ENCODE measurements at places on chromosomes 6 and 20.

GRCh38 chr6:85460154-85460920, 10.5 kb downstream of the NT5E start:
- DNase-seq, result no peak

- no peak for DNase-seq
These were observed 613.6 kb downstream of the UTRN start for GRCh38 chr6:144898741-144899140.

- no peak for DNase-seq
These were observed at the start of gene PGK2 for GRCh38 chr6:49787176-49787575. Gene PGK2 (minus strand): TSS chr6:49787285. CDS start chr6:49787187, 98 bp downstream.

GRCh38 chr6:94478133-94479005, 1059.0 kb upstream of the EPHA7 start:
- DNase-seq, result no peak

DNA sequence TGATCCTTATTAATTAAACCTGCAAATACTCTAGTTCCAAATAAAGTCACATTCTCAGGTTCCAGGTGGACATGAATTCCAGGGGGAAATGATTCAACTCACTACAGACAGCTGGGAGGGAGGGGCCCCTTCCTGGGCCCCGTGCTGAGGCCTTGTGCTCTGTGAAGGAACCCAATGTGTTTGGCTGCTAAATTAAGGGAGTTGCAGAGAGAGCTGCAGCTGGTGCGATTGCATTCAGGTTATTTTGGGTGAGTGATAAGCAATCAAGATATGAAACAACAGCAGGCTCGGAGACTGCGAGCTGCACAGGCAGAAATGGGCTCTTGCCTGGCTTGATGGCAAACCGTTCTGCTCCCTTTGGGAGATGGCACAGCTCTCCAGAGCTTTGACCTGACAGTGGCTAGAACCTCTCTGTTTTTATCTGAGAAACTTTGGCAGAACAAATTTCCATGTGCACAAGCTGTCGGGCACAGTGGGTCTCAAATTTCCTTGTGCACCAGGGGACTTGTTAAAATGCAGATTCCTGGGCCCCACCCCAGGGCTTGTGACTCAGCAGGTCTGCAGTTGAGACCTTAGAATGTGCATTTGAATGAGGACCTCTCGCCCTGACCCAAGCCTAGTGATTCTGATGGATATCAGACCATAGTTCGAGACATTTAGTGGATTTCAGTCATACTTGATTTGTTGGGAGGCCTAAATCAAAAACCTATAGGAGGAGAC, 9.8 kb downstream of the MAPK13 start:
- DNase-seq, result no peak

- DNase-seq, result no peak
These were observed 148.4 kb downstream of the EYA2 start for GRCh38 chr20:47043086-47043485.

DNA sequence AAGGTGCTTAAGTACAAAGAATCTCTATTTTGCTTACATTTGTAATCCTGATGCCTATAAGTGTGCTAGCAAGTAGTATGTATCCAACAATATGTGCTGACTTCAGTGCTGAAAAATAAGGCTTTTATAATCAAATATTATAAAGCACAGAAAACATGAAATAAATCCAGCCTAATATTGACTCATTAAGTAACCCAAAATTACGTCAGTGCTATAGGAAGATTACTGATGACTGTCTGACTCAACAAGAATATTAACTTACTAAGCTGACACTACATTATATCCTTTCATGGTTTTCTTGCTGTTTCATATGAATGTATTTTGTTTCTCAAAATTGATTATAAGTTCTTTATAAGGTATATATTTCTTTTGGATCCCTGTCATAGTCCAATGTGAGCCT, 76.1 kb downstream of the ME1 start:
- no peak for DNase-seq

- no peak for DNase-seq
These were observed 46.6 kb downstream of the OR2B6 start for GRCh38 chr6:28003661-28004060.

DNA sequence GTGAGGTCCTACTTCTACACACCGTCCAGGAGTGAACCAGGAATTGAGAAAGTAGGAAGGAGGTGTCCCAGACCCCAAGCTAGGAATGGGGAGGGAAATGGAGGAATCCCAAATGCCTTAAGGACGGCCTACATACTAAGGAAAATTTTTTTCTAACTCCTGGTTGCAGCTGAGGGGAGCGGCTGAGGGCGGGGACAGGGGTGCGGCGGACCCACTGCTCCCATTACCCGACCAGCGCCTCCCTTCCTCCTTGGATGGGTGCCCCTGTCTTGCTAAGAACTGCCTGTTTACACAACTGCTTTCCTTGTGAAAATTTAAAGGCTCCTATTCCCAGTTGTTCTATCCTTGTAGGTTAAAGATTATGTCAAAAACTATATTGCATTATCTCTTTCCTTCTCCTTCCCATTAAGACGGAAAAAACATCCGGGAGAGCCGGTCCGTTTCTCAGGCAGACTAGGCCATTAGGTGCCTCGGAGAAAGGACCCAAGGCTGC, 699 bp upstream of the HSPA1B start:
- no peak for DNase-seq

- DNase-seq, result no peak
These were observed 6.3 kb downstream of the BTN2A1 start for GRCh38 chr6:26464014-26464413.

- no peak for DNase-seq
These were observed 56.9 kb downstream of the PHACTR2 start for GRCh38 chr6:143734641-143735063.

GRCh38 chr6:143773506-143774150, 69.5 kb upstream of the LTV1 start:
- no peak for DNase-seq

DNA sequence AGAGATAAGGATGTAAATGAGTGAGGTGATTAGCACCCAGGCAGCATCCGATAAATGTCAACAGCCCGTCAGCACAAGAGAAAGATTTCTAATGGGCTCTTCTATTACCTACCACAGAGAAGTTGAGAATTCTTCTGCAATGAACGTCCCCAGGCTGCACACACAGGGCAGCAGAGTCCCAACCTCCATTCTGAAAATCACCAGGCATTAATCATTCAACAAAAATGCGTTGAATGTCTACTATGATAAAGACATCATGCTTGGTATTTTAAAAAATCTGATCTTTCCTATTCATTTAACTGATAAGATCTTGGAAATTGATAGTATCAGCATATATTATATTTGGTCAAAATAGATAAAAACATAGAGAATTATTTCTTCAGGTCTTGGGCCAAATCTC, 59.5 kb upstream of the VGLL2 start:
- no peak for DNase-seq

DNA sequence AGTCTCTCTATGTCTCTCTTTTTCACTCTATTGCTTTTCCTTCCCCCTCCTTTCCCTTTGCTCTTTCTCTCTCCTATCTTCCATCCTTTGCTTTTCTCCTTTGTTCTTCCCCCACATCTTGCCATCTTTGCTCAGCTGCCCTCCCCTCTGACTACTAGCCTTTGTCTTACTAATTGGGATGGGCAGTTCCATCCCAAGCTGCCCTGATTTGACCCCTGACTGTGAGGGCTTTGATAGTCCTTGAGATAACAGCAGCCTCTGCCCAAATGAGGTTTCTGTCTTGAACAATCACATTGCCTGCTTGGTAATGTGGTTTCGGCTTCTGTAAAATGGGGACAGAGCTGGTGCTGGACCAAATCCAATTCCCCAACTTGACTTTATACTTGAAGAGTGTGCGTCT, 327.7 kb downstream of the DHX35 start:
- DNase-seq, result no peak

DNA sequence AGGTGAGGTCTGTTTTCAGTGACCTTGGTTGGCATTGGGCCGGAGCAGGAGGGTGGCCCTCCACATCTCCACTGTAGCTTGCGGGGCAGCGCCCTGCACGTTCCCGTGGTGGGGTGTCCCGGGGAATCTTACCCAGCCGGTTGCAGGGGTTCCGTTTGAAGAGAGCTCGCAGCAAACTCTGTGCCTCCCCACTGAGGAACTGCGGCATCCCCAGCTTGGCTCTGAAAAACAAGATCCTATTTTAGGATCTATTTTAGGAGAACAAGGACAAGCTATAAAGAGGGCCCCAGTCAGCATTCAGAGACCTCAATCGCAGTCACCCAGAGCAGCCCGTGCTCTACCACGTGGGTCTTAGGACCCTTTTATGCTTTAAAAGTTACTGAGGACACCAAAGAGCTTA, 97.8 kb downstream of the RAMACL start:
- no peak for DNase-seq

DNA sequence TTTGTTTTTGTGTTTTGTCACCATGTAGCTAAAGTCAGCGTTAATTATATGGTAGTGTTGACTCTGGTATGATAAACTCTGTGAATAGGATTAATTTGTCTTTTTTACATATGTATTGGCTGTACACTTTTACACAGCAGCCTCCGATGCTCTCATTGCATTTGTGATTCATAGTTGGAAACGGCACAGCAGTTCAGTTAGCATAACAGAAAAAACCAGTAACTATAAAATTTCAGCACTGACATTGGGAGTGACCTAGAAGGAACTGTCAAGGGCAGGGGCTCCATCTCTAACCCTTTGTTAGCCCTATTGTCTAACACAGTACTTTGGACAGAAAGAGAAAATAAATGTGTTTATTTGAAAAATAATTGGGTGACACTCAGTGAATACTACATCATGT, 5.6 kb upstream of the BEND6 start:
- DNase-seq, result no peak

DNA sequence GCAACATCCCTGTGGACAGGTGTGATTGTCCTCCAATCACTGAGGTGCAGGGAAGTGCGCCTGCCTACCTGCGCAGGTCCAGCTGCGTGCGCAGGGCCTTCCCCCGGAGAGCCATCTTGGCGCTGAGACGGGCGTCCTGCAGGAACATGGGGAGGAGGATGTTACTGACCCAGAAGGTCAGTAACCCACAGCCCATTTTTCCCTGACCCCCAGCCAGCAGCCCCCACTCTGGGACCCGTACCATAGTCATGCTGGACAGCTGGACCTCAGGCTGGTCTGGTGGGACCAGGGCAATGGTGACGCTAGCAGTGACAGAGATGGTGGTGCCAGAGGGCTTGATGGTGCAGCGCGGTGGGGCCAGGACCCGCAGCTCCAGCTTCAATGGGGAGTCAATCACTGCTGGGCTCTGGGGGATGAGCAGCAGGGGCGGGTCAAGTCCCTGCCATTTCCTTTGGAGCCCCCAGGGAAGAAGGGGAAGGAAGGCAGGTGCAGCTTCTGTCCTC, 9.7 kb downstream of the PLTP start:
- DNase-seq, result no peak

- DNase-seq, result no peak
These were observed at the start of gene ZC3H12D for GRCh38 chr6:149484733-149485700. Gene ZC3H12D (minus strand): TSS chr6:149485014. CDS start chr6:149474543, 10,471 bp downstream.

- peak; percentile 35 for DNase-seq
These were observed 82.7 kb upstream of the PMEPA1 start for GRCh38 chr20:57792386-57793080.

- DNase-seq, result no peak
These were observed 77.8 kb upstream of the FRMD1 start for GRCh38 chr6:168156742-168157265.

DNA sequence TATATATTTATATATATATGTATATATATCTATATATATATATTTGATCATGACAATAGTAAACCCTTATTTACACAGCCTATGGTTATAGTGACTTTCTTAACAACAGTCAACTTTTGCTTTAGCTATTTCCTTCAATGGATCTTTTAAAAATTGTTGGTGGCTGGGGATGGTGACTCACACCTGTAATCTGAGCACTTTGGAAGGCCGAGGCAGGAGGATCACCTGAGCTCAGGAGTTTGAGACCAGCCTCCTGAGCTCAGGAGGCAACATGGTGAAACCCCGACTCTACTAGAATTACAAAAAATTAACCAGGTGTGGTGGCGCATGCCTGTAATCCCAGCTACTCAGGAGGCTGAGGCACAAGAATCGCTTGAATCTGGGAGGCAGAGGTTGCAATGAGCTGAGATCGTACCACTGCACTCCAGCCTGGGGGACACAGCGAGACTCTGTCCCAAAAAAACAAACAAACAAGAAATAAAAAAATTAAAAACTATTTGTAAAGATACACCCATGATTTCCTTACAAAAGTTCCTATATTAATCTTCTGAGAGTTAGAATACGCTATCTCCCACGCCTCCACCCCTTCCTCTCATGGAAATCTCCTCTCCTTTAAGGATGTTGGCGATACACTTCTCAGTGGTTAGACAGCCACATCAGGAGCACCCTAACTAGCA, 29.2 kb upstream of the CNKSR3 start:
- no peak for DNase-seq

DNA sequence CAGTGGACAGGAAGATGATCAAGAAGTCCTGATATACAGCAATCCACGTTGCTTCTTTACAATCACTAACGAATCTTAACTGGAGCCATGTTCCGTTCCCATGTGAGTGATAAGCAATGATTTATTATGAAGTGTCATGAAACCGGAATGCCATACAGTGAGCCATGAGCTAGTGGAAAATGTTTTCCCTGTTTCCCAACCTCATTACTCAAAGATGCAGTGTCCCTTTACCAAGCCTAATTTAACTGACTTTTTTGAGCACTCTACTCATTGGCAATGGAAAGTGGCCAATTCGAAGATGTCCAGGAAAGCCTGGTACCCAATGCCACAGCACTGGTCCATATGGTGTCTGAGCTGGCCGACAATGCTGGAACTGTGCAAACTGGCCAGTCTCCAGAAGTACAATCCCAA, 148.3 kb downstream of the ZNF217 start:
- DNase-seq, result no peak
